ENCODE measurements at places on chromosomes 4 and X. TPM values are rescaled to one million over a fixed set of nuclear protein-coding genes. Genes with fewer than 3 reads are reported as not detected.

The PCYT1B gene
- total RNA-seq = not detected

The SMIM43 gene
- total RNA-seq = 0.26 TPM

The BMPR1B gene
- total RNA-seq = not detected

The LINC00632 gene
- not detected for total RNA-seq

The PRDM5 gene
- total RNA-seq = 11.1 TPM

The OCIAD2 gene
- total RNA-seq = 14.3 TPM

The ATP2B3 gene
- not detected for total RNA-seq

DNA sequence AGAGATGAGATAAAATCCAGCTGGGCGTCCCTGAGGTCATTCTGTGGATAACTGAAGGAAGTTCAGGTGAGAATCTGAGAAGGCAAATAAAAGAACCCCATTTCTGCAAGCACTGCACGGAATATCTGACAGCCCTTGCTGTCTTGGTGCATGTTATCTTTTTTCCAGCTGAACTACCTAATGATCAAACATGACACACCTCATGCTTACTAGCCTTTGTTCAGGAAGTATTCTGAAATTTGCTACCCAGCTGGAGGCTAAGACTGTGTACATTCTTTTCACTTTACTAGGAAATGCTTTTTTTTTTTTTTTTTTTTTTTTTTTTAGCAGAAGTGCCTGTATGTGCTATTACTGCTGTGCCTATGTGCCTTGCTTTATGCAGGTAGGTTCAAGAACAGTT, 718.1 kb downstream of the SMARCA1 start:
- H3K27ac ChIP-seq = no peak overlapping the region
- no peak for DNase-seq
- H3K27me3 ChIP-seq = no peaks in the 10 kb centered on the region
- no peak overlapping the region for H3K4me3 ChIP-seq
- no peaks in the 10 kb centered on the region for H3K4me1 ChIP-seq

- no peak overlapping the region for H3K4me3 ChIP-seq
- no peaks in the 10 kb centered on the region for H3K27me3 ChIP-seq
- no peak for DNase-seq
- no peaks in the 10 kb centered on the region for H3K36me3 ChIP-seq
- H3K27ac ChIP-seq = no peak overlapping the region
- H3K4me1 ChIP-seq = no peaks in the 10 kb centered on the region
Measured at GRCh38 chr4:2246384-2247127, 4.6 kb upstream of the HAUS3 start.

- DNase-seq = no peak
- no peaks in the 10 kb centered on the region for H3K36me3 ChIP-seq
- H3K27ac ChIP-seq = no peak overlapping the region
Measured at GRCh38 chr4:118865091-118865708, 23.5 kb upstream of the SYNPO2 start.

DNA sequence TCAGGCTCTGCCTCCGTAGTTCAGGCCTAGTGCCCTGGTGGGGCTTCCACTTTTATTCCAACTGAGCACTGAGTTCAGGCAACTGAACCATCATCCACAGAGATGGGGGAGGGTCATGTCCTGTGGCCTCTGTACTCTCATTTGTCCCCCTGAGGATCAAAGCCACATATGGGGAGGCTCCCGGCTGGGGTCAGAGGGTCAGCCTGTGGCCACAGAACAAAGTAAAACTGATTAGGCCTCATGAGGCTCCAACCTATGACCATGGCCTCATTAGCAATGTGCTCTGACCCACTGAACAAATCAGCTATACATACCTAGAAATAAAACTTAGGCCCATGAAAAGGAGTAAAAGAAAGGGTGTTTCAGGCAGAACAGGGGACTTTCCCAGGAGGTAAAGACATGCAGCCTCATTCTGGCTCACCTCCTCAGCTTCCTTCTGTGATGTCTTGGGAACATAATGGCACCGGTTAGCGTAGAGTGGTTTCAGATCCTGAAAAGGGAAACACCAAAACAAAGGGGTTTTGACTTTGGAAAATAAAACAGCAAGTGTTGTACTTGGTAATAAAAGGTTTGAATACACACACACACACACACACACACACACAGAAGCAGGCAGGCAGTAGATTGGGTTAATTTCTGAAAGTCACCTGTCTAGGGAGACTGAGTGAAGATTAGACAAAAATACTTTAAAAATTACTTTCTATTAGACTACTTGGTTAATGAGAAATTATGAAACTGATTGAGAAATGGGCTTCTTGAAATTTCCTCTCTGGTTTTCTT, 24.3 kb downstream of the TMEM255A start:
- H3K27me3 ChIP-seq = no peaks in the 10 kb centered on the region
- no peaks in the 10 kb centered on the region for H3K4me1 ChIP-seq
- no peak overlapping the region for H3K27ac ChIP-seq
- no peak for DNase-seq
- H3K36me3 ChIP-seq = no peaks in the 10 kb centered on the region

DNA sequence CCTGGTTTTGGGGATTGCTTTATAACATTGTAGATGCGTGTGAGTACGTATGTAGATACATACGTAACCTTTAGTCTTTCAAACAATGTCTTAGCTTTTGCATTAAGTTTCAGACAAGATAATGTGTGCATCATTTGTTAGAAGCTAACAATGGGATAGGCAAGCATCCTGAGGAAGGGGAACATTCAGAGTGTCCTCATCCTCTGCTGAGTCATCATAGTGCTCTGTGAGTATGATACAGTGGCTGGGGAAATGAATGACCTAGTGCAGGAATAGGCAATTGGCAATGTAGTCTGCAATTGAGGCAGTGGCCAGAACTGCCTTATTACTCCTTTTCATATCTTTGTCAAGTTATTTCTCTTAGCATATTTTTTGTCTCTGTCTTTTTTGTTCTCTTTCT, 7.3 kb downstream of the NAP1L5 start:
- no peak overlapping the region for H3K4me3 ChIP-seq
- no peaks in the 10 kb centered on the region for H3K27me3 ChIP-seq
- no peak for DNase-seq
- no peak overlapping the region for H3K27ac ChIP-seq

DNA sequence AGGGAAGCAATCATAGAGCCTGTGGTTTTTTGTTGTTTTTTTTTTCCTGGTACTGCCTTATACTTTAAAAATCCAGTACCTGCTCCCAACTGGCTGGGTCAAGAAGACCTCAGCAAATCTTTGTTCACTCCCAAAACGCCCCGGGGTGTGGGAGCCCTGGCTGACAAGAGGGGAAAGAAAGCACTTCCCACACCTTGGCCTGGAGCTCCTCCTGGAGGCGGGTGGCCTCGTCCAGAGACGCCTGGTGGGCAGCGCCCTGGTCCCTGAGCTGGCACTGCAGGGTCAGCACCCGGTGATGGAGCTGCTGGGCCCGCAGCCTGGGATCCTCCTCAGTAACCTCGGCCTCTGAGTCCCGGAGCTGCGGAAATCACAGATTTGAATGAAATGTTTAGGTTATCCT, 38.2 kb downstream of the C4orf50 start:
- H3K27me3 ChIP-seq = no peaks in the 10 kb centered on the region
- H3K4me3 ChIP-seq = no peak overlapping the region
- no peak overlapping the region for H3K27ac ChIP-seq
- DNase-seq = no peak
- no peaks in the 10 kb centered on the region for H3K4me1 ChIP-seq

DNA sequence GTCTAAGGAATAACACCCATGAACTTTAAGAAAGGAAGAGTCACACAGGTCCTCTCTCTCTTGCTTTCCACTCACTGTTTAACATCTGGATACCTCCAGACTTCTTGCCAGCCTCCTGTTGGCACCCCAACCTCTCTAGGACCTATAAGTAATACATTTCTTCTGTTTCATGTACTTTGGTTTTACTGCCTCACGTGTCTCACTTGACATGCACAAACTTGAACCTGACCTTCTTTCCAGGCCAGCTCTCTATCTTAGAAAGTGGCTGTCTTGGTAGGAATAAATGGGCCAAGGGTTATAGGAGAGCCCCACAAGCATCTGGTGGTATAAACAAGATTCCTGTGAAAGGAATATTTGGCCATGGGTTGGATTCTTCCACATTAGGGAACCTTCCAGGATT, 614.8 kb upstream of the AGA start:
- DNase-seq = no peak
- H3K4me3 ChIP-seq = no peak overlapping the region
- no peaks in the 10 kb centered on the region for H3K27me3 ChIP-seq
- no peak overlapping the region for H3K27ac ChIP-seq

DNA sequence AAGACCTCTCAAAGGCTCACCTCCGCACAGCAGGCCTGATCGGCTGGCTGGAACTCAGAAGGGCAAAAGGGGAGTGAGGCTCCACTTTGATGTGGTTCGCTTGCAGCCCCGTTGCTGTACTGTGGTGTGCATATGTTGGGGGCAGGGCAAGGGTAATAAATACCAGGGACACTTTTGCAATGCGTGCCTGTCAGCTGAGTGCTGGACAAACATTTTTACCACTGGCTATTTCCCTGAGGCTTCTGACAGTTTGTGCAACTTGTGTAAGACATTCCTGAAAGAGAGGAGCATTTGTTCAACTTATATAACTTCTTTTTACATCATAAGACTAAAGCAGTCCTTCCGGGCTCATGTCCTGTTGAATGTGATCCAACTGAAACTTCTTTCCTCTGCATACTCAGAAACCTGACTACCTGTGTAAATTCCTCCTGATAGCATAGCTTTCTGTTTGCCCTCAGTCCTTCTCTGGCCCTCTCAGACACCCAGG, 82.3 kb downstream of the SPRY1 start:
- H3K27ac ChIP-seq = peak overlapping the region; percentile 20
- peak; percentile 59 for DNase-seq
- no peak overlapping the region for H3K4me3 ChIP-seq
- no peaks in the 10 kb centered on the region for H3K36me3 ChIP-seq
- H3K4me1 ChIP-seq = peaks cover 24% of the 10 kb centered on the region
- no peaks in the 10 kb centered on the region for H3K27me3 ChIP-seq

GRCh38 chr4:67396008-67396407, 149.3 kb downstream of the CENPC start:
- no peak overlapping the region for H3K4me3 ChIP-seq
- H3K27ac ChIP-seq = no peak overlapping the region
- H3K4me1 ChIP-seq = no peaks in the 10 kb centered on the region
- no peak for DNase-seq
- H3K36me3 ChIP-seq = no peaks in the 10 kb centered on the region
- 0 out of 2 replicates have a peak, but pooled peaks cover 3% of the 10 kb centered on the region for H3K27me3 ChIP-seq

GRCh38 chr4:99507762-99508161, 3.1 kb upstream of the C4orf17 start:
- H3K4me1 ChIP-seq = no peaks in the 10 kb centered on the region
- DNase-seq = no peak
- no peak overlapping the region for H3K27ac ChIP-seq
- H3K27me3 ChIP-seq = no peaks in the 10 kb centered on the region
- no peak overlapping the region for H3K4me3 ChIP-seq
- no peaks in the 10 kb centered on the region for H3K36me3 ChIP-seq

DNA sequence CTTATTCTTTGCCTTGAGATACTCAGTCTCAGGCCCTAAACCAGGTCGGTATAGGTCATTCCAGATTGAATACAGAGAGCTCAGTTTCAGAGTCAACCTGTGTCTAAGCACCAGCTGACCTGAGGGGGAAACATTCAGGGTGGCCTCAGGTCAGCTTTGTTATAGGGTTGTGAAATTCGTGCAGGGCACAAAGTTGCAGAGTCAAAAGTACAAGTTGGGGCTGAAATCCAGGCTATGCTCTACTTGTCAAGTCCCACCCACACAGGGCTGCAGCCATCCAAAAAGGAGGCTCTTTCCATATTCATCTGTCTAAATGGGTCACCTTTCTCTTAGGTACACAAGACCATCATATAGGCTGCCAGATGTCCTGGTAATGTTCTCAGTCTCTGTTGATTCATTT, 89.7 kb downstream of the ITIH6 start:
- no peak overlapping the region for H3K27ac ChIP-seq
- no peaks in the 10 kb centered on the region for H3K4me1 ChIP-seq
- H3K4me3 ChIP-seq = no peak overlapping the region
- no peaks in the 10 kb centered on the region for H3K27me3 ChIP-seq
- H3K36me3 ChIP-seq = no peaks in the 10 kb centered on the region

DNA sequence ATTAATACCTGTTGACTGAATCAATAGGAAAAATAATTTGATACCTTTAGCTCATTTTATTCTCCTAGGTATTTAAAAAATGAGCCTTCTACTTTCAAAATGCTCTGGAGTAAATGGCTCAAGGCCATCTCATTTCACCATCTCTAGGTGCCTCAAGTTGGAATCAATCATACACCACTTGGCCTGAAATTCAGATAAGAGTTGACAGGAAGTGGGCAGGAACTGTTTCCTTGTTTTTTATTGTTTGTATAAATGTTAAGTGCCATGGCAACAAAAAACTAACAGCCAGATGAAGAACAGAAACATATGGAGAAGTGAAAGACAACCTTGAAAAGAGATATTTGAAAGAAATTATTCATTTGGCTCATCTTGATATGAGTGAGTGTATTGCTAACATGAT, 12.4 kb downstream of the LIMCH1 start:
- H3K4me3 ChIP-seq = no peak overlapping the region
- no peaks in the 10 kb centered on the region for H3K27me3 ChIP-seq
- no peaks in the 10 kb centered on the region for H3K4me1 ChIP-seq
- DNase-seq = no peak

GRCh38 chr4:156778606-156779005, 193.0 kb downstream of the PDGFC start:
- no peaks in the 10 kb centered on the region for H3K27me3 ChIP-seq
- no peak for DNase-seq
- peak overlapping the region; percentile 50 for H3K27ac ChIP-seq
- no peak overlapping the region for H3K4me3 ChIP-seq

DNA sequence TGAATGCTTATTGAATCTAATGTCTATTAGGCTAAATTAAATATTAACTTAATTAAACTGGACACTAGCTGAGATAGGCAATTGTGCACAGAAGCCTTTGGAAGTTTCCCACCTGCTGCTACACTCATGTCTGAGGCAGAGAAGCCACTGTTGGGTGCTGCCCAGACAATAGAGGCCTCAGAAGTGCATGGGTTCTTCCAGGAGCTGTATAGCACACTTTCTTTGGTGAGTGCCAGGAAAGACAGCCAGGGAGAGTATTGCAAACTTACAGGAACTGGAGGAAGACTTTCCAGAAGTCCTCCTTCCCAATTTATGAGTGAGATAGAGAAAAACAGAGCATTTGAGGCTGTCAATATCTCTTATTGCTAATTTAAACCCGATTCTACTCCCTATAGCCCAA, 89.9 kb downstream of the GPAT3 start:
- H3K36me3 ChIP-seq = no peaks in the 10 kb centered on the region
- peaks cover 8% of the 10 kb centered on the region for H3K4me1 ChIP-seq
- no peak for DNase-seq
- no peaks in the 10 kb centered on the region for H3K27me3 ChIP-seq

GRCh38 chr4:105624530-105624929, 72.1 kb downstream of the ARHGEF38 start:
- no peaks in the 10 kb centered on the region for H3K27me3 ChIP-seq
- H3K4me1 ChIP-seq = no peaks in the 10 kb centered on the region
- no peaks in the 10 kb centered on the region for H3K36me3 ChIP-seq
- no peak overlapping the region for H3K27ac ChIP-seq
- H3K4me3 ChIP-seq = no peak overlapping the region

DNA sequence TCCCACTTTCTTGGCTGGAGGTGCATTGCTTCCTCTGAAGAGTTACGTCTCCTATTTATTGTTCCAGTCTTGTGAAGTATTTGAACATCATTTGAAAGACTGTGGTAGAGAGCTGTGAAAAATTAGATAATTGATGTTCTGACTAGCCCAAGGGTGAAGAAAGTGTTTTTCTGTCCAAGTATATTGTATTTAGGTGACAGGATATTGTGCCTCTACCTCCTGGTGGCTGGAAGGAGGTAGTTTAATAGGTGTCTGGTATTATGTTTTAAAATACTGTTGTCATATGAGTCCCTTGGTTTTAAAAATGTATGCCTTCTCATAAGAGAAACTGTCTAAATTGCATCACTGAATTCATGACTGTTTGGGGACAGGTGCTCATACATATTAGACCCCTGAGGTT, 226.0 kb downstream of the SPRY1 start:
- H3K4me3 ChIP-seq = no peak overlapping the region
- no peaks in the 10 kb centered on the region for H3K4me1 ChIP-seq
- H3K27me3 ChIP-seq = no peaks in the 10 kb centered on the region
- no peak overlapping the region for H3K27ac ChIP-seq
